ENCODE measurements at places on chromosomes 4 and X.
A peak's percentile ranks its signal among the peaks of the same experiment; 100 is the strongest.

DNA sequence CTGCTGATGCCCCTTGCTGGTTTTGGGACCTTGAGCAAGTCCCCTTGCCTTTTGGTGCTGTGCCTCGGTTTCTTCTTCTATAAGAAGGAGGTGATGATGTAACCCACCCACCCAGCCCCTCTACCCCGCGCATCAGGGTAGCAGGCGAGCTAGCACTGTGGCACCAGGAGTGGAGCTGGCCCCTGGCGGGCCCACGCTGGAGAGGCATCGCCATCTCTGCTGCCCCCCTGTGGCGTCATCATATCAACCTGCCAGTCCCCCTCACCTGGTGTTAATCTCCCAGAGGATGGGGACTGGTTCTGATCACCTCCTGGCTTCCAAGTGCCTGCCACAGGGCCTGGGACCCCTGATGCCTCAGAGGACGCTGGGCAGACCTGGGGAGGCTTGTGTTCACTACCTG, 6.3 kb upstream of the SORCS2 start:
- DNase-seq, result no peak

GRCh38 chr4:170336238-170336775, 246.6 kb upstream of the AADAT start:
- no peak for DNase-seq

- DNase-seq, result peak; percentile 58
These were observed 212.5 kb upstream of the DKK2 start for GRCh38 chr4:107248571-107248970.

DNA sequence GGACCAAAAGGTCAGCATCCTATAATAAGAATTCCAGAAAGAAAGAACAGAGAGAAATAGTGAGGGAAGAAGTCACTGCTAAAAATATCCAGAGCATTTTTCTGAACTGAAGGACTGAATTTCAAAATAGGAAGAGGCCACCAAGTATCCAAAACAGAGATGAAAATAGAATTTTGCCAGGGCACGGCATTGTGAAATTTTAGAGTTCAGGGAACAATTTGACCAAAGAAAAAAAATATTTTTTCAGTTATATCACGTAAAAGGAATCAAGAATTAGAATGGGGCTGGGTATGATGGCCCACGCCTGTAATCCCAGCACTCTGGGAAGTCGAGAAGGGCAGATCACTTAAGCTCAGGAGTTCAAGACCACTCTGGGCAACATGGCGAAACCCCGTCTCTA, 65.4 kb downstream of the FGFBP1 start:
- no peak for DNase-seq

- no peak for DNase-seq
These were observed 50.4 kb upstream of the RPA4 start for GRCh38 chrX:96833333-96833732.

- DNase-seq, result no peak
These were observed 225.8 kb upstream of the ETNPPL start for GRCh38 chr4:108988464-108989195.

DNA sequence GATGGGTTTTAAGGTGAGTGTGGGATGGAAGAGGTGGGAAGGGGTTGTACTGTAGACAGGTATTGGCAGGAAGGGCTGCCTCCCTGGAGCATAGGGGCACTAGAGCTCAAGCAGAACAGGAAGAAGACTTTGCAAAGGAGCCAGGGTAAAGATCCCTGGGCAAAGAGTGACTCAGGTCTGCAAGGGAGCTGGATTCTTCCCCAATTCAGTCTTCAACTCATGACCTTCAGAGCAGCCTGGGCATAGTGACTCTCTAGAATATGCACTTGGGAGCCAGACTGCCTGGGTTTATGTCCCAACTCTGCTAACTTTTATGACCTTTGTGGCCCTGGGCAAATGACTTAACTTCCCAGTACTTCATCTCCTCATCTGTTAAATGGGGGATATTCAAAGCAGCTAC, 4.0 kb downstream of the LONRF3 start:
- DNase-seq, result no peak

DNA sequence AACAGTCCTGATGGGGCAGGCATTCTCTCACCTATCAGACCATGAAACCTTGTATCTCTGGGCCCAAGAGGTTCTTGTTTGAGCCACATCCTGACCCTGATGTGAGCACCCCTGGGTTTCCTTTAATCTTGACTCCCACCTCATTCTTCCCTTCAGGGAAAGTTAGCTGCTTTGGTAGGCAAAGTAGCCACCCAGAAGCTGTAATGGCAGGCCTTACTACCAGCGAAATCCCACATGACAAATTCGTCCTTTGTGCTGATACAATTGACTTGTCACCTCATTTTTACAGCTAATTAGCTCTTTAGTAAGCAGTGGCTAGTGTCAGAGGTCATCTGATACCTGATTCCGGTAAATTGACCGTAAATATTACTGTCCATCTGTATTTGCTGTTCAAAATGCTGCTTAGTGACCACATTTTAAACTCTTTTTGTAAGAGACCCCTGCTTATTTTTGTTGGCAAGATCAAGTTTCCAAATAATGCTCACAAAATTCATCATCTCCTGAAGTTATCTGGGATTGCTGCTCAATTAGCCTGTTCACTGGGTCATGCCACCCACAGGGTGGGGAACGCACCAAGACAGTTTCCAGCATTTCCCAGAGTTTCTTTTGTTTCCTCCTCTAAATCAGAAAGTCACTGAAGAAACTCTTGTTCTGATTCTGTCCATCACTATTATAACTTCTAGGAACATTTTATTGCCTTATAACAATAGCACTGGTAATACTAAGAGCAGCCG, 329.7 kb downstream of the GPAT3 start:
- no peak for DNase-seq

- DNase-seq, result no peak
These were observed 96.1 kb downstream of the AFF1 start for GRCh38 chr4:87030755-87031441.

DNA sequence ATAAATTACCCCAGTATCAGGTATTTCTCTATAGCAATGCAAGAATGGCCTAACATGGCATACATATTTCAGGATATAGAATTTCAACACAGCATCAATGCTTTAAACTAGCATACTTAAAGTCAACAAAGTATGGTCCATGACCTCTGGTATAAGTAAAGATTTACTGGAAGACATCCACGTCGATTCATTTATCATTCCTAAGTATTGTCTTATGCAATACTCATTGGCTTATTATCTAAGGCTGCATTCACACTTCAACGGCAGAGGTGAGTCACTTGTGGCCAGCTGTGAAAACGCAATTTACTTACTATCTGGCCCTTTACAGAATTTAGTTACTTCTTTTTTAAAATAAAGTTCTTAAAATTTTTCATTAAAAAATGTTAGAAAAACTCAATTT, 42.6 kb downstream of the ADGRA3 start:
- DNase-seq, result peak; percentile 89

DNA sequence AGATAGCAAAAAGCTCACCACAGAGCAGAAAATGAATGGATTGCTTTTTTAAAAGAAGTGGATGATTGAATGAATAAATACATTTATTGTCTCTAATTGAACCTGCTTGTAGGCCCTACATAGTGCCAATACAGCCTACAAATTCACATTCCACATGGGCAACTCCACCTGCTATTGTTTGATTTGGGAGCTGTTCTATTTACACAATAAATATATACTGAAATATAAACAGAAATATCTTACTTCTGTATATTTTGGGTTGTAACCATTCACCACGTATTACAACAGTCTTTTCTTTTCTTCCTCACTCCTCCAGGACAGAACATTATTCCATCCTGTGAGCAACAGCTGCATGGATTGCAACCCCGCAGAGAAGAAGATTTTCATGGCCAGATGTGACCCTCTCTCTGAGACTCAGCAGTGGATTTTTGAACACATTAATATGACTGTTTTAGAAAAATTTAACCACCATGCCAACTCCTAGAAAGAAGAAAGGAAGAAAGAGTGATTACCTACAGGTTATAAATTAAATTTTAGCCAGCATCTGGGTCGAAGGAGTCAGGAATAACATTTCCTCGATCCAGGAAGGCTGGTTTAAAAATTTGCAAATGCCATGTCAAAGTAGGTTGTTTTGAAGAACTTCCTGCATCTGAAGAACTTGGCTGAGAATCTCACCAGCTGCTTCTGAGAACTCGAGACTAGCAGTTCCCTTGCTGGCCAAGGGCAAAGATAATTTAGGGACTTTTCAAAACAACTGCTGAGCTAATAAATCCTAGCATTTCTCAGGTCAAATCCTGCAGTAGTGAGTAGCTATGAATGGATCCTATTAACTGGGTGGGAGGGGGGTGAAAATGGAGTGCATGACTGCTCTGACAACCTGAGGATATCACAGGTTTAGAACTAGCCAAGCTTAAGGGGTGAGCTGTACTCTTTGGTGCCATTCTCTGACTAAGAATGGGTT, 128.7 kb upstream of the GALNT7 start:
- DNase-seq, result no peak

DNA sequence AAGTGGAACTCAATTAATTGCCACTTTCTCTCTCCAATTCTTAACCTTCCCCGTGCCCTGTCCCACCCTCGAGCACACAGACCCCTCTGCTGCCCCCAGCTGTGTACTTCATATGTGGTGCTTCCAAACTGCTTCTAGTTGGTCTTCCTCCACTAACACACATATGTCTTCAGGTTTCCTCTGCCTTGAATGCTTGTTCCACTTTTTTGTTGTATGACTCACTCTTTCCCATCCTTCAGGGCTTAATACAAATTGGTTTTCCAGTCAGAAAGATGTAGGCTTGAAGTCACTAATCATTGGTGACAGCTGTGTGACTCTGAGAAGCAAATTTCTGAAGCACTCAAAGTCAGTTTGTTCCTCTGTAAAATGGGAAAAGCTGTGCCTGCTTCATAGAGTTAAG, 30.6 kb downstream of the TRIM2 start:
- DNase-seq, result peak; percentile 20

DNA sequence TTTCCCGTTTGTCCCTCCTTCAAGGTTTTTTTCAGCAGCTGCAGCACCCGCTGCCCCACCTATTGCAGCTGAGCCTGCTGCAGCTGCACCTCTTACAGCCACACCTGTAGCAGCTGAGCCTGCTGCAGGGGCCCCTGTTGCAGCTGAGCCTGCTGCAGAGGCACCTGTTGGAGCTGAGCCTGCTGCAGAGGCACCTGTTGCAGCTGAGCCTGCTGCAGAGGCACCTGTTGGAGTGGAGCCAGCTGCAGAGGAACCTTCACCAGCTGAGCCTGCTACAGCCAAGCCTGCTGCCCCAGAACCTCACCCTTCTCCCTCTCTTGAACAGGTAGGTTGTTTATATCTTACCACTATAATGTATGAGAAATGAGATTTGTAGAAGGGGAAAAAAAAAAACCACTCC, 4.5 kb downstream of the PRR27 start:
- DNase-seq, result no peak

DNA sequence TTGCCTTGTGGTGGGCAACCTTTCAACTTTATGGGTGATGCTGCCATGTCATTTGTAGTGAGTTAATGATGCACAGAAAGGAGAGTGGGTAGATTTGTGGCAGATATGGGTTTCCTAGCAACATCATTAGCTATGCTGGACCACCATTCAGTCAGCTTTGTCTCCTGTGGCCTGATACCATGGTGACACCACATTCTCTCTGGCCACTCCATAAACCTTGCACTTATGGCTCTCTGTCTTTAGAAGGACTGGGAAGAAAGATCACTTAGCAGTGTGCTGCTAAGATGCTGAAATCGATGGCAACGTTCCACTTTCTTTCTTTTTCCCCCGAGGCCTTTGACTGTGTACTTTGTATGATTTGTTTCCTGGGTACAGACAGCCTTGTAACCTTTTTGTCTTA, 95.0 kb upstream of the SOX3 start:
- DNase-seq, result no peak

DNA sequence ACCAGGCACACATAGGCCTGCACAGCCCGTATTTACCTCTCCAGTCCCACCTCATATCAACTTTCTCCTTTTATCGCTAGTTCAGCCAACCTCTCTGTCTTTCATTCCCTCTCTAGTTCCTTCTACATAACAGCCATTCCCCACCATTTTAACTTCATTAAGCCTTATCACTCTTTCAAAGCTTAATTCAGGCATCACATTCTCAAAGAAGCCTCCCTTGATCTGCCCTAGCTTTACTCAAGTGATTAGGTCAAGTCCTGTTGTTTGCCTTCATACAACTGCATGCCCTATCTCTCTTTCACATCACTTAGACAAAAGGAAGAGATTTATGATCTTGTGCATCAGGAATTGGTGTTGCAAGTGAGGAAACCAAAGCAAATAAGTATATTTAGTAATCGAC, 74.2 kb downstream of the ALPK1 start:
- no peak for DNase-seq

- DNase-seq, result no peak
These were observed 135.0 kb downstream of the IDS start for GRCh38 chrX:149370097-149370496.

DNA sequence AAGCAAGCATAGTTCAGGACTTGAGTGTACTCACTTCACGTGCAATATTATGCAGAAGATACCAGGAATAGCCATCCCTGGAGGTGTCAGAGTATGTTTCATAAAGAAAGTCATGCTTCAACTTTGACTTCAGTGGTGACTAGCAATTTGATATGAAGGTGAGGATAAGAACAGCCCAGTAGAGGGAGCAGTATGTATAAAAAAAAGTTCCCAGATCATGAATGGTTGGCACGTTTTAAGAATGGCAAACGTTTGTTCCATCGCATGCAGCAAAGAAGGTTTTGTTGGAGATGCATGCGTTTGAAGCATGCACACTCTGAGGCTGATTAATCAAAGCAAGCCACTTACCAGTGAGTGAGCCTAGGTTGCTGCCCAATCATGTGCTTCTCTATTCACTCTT, 33.5 kb upstream of the SLITRK4 start:
- DNase-seq, result peak; percentile 23

DNA sequence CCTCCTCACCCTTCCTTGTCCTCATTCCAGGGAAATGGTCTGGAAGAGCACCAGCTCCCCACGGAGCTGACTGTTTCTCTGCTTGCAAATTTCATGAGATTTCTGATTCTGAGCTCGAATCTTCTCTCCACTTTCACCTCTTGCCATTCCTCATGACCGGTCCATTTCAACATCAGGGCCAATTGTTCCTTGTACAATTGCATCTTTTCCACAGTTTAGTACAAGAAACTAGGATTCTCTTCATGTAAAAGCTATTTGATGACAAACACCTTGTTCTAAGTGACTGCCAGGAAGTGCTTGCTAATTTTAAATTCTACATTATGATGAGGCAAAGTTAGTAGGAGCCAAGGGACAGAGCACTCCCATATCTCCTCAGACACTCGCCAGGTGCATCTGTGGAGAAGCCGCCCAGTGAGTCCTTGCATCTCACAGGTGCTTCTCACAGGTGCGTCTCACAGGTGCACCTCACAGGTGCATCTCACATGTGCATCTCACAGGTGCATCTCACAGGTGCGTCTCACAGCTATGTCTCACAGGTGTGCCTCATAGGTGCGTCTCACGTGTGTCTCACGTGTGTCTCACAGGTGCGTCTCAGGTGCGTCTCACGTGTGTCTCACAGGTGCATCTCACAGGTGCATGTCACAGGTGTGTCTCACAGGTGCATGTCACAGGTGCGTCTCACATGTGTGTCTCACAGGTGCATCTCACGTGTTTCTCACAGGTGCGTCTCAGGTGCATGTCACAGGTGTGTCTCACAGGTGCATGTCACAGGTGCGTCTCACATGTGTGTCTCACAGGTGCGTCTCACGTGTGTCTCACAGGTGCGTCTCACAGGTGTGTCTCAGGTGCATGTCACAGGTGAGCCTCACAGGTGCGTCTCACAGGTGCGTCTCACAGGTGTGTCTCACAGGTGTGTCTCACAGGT, 3.0 kb upstream of the PDE6B start:
- no peak for DNase-seq

- DNase-seq, result no peak
These were observed 178.7 kb upstream of the RBPJ start for GRCh38 chr4:26141911-26142638.

- no peak for DNase-seq
These were observed 37.7 kb downstream of the SULT1E1 start for GRCh38 chr4:69822198-69822597.

All from epithelial cell of esophagus (primary cell).